ENCODE measurements at places on chromosomes 5 and 9.

DNA sequence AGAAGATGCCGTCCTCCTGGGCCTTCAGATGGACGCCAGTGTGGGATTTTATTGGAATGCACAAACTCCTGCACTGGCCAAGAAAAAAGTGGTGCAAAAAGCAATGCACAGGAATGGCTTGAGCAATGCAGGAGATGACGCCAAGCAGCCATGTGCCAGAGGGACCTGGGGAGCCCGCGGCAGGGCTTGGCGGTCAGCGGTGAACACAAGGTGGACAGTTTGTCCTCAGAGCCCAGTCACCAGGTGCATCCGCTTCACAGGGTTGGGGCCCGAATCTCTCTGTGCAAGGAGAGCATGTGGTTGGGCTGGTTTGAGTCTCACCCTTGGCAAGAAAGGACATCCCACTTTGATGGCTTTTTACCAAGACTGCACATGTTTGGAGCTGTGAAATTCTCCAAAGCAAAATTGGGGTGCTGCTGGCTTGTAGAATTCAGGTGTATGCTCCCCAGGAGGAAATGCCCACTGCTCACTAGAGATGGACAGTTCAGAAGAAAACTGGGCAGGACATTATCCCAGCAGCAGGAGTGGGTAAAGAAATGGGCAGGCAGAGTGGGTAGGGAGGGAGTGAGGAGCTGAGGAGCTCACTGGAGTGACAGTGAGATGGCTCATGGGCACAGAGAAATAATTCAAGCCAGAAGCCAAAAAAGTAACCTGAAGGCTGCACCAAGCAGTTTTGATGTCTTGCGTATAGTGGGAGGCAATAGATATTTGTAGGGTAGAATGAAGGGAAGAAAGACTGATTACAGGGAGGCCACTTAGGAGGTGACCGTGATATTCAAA lies 463.9 kb downstream of the MTRR start:
- no peak for DNase-seq

- no peak for DNase-seq
Observed at GRCh38 chr9:22332202-22332601, 114.4 kb upstream of the DMRTA1 start.

DNA sequence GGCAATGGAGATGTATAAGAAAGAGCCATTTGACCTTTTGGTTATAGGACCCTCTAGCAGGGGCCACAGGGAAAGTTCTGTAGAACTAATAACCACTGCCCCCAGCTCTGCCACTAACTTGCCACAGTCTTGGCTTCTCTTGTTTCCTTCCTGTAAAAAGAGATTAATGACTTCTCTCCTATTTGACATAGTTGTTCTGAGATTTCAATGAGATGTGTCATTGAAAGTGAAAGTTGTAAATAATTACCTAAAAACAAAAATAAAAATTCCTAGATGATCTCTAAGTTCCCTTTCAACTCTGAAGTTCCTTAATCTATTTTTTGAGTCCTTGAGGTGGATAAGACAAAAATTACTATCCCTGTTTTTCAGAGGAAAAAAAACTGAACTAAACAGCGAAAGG lies 1.4 kb upstream of the KIF12 start:
- DNase-seq, result no peak

DNA sequence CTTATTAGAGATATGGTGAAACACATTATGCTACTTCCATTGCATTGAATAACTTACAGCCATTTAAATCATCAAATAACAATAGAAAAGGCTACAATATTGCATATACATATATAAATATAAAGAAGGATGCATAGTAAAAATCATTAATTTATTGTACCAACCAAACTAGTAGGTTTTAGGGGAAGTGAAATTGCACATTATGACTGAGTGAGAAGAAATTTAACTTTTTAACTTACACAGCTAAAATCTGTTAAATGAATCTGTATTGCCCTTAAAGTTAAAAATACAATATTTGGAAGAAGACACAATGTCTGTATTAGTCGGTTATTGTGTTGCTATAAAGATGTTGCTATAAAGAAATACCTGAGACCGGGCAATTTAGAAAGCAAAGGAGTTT lies 2073.7 kb upstream of the ACO1 start:
- DNase-seq, result no peak

GRCh38 chr9:105150991-105151685 lies 93.3 kb upstream of the SLC44A1 start:
- no peak for DNase-seq
